Stimulated activated CD8-positive, alpha-beta memory T cell treated with anti-CD3 and anti-CD28 coated beads, Interleukin-7, amount 100 ng/mL, for 1 hour (primary cell): ENCODE measurements at places on chromosomes 1 and 21.
A peak's percentile ranks its signal among the peaks of the same experiment; 100 is the strongest.

DNA sequence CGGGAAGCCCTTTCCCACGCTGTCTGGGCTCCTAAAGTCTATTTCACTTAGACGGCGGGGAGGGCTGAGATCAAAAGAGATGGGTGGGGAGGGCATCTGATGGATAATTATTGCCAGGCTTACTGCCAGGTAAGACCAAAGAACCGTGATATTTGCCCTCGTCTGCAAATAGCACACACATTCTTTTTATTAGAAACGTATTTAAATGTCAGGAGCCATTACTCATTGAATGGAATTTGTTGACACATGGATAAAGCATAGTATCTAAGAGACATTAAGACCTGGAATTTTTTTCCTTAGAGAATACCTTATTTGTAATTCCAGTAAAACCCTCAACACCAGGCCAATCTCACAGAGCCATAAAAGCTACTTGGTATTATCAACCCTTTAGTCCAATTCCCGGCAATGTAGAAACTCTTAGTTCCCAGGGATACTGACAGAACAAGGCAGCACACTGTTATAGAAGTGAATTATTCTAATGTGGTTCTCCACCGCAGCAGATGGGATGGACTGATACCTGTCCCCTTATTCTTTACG lies 10.6 kb downstream of the URB1 start:
- no peak for DNase-seq

DNA sequence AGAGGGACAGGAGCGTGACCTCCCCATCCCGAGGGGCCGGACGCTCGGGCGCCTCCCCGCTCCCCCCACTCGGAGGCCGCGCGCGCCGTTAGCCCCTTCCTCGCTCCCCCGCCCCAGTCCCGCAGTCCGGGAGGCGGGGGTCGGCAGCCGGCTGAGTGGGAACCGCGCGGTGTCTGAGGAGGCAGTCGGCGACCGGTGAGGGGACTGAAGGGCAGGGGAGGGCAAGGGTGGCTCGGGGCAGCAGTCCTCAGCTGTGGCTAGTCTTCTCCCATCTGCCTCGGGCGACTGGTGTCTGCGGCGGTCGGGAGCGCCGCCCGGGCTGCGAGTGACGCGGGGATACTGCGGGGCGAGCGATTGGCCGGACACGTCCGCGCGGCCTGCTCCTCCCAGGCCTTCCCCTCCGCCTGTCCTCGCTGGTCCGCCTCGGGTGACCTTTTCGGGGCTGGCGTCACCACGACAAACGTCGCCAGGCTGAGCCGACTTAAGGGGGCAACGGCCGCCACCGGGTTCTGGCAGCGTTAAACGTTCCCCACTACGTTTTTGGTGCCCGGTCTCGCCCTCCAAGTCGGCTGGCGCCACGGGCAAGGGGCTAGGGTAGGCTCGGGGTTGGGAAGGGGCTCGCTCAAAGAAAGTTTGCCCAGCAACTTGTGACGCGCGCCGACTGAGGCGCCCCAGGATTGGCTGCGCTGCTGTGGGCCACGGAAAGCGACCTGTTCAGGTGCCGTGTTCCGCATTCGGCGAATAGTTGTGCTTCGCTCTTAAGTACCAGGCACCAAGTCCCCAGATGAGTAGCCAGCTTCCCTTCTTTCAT lies 538 bp downstream of the ZNF672 start:
- peak; percentile 74 for DNase-seq

GRCh38 chr1:48196237-48196636 lies 26.3 kb upstream of the SLC5A9 start:
- no peak for DNase-seq

GRCh38 chr1:156703336-156703735 lies 2.0 kb downstream of the CRABP2 start:
- no peak for DNase-seq

DNA sequence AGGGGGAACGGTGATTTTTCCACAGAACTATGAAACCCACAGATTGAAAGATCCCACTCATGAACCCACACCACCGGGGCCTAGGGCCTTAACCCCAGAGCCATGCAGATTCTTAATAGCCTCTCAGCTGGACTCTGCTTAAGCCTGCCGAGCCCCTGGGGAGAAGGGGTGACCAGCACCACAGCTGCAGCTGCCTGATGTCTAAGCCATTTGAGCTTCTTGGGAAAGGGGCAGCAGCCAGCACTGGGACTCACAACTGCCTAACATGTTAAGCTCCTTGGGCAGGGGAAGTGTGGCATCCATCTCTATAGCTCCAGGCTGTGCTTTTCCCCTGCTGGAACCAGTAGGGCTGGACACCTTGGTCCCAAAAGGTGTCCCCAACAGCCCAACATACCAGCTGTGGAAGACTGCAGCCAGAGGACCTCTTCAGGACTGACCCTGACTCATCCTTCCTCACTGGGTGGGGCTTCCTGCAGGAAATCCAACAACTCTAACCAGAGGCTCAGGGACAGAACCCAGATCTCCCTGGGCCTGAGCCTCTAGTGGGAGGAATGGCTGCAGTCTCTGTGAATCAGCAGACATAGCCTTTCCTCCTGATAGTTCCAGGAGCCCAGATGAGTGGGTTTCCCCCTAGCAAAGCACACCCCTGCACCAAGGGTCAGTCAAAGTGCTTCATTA lies 34.6 kb upstream of the FMO3 start:
- no peak for DNase-seq

DNA sequence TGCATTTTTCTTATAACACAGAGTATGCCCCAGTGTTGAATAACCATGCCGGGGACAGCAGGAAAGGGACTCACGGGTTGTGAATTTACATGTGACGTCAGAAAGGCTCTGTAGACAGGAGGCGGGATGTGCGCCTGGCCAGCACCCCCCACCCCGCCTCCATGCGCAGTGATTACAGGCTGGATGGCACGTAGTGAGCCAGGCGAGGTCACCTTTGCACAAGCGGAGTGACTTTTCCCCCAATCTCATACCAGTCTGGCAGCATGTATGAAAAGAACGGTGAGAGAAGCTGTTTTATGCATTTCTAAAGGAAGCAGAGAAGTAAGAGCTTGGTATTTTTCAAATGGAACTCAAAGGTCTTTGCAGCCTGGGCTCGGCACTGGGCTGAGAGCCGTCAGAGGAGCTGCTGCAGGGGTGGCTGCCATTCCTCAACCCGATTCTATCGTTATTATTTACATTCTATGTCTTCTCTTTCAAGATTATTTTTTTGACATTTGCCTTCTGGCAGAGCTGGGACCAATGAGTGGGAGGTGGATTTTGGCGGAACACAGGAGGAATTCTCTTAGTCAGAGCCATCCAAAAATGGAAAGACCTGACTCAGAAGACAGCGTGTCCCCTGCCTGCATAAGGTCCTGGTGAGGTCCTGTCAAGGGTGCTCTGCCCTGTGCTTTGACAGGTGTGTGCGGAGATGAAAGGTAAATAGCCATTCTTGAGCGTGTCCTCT lies 115.6 kb upstream of the SLC45A1 start:
- no peak for DNase-seq

- DNase-seq = no peak
These were observed 41.6 kb upstream of the MTR start for GRCh38 chr1:236753516-236753915.

DNA sequence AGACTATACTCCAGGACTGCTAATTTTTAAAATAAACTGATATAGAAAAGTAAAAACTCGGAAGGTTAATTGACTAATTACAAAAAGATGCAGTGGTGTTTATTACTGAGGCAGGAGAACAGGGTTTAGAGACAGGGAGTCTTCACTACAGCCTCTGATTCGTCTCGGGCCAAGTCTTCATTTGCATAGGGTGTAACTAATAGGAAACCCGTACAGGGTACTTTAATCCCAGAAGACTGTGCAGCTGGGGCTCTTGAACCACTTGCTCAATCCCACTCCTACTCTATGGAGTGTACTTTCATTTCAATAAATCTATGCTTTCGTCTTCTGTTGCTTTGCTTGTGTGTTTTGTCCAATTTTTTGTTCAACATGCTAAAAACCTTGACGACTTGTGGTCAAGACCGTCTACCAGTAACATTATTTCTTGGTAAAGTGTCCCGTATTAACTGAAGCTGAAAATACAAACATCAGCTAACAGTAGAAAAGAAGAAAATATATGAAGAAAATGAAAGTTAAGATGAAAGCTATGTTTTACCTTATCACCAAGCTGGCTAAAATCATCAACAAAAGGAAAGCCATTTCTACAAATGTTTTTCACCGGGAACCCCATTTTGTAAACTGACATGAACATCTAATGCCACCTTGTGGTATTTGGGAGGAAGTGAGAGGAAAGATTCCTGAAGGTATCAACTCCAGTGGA lies 8.0 kb downstream of the SDHB start:
- no peak for DNase-seq

GRCh38 chr1:227893300-227893948 lies 54.3 kb downstream of the WNT9A start:
- no peak for DNase-seq

GRCh38 chr1:193525917-193526710 lies 339.7 kb upstream of the B3GALT2 start:
- DNase-seq = no peak

- DNase-seq = no peak
These were observed 843 bp downstream of the DIP2A start for GRCh38 chr21:46459356-46460112.

GRCh38 chr1:107142666-107143065 lies 1.8 kb downstream of the NTNG1 start:
- DNase-seq = no peak

DNA sequence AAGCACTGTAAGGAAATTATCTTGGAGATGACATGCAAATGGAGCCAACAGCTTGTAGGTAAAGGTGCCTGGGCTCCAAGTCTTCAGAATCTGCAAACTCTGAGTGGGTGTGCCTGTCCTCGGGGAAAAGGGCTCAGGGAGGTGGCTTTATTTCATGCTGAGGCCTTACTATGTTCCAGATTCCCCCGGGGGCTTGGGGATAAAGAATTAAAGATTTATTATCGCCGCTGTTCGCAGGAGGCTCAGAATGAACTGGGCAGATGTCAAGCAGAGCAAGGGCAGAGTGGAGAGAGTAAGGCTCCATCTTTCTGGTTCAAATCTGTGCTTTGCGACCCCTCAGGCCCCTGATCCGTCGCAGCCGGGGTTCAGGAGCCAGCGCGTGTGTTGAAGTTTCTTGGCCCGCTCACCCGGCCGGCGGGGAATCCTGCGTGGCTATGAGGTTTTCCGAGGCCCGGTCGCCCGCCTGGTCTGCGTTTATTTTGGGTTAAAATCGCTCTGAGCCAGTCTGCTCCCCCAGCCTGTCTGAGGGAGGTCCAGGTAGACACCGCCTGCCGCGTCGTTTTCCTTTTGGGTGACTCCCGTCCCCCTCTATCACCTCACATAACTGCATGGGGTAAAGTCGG lies 19.5 kb downstream of the RHOU start:
- DNase-seq = no peak

DNA sequence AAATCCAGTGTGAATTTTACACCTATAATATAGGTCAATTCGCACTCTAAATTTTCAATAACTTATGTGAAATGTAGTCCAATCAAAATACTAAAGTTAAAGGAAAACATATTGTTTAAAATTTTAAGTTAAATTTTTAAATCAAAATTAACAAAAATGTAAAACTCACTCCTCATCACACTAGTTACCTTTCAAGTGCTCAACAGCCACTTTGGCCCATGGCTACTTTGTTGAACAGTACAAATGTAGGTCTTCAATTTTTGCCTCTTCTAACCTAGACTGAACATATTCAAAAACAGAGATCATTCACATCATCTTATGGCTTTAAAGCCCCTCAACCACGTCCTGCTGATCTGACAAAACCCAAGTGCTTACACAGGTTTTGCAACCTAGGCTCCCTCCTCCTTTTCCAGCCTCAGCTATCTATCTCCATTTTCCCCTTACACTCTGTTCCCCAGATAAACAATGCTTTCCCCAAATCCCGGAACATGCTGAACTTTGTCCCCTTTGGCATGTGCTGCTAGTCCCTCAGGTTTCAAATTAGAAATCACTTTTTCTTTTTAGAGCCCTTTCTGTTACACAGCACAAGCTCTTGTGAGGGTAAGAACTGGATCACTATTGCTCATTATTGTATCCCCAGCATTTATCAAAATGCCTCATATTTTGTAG lies 110.6 kb downstream of the AKT3 start:
- DNase-seq = no peak

- no peak for DNase-seq
These were observed 2.9 kb downstream of the RUNX1 start for GRCh38 chr21:35046263-35046624.

DNA sequence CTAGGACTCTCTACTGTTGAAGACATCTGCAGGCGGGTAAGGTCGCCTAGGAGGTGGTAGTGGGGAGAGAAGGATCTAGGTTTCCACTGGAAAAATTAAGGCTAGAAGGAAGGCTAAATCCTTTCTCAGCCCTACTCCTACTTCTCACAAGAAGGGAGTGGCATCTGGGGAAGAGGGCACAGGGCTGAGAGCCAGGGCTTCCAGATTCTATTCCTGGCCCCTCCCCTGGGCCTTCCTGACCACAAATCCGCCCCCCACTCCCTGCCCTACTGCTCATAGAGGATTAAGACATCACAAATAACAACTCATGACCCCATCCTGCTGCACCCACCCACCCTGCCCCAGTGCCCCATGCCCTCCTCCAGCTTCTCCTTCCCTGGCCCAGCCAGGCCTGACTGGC lies 2.5 kb downstream of the PHLDA3 start:
- no peak for DNase-seq

DNA sequence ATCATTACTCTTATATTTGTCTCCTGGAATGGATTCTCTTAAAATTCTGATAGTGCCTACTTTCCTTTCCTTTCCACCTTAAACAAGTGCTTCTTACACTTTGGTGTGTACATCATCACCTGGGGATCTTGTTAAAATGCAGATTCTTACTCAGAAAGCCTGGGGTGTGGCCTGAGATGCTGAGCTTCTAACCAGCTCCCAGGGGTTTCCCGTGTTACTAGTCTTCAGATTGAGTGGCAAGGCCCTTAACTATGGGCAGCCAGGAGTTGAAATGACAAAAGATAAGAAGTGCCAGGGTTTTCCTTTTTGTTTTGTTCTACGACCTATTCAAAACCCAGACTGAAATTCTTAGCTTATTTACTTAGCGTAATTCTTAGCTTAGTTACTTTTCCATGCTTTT lies 159.2 kb downstream of the HFM1 start:
- no peak for DNase-seq

GRCh38 chr1:116767782-116768382 lies 13.7 kb downstream of the CD2 start:
- DNase-seq = no peak

DNA sequence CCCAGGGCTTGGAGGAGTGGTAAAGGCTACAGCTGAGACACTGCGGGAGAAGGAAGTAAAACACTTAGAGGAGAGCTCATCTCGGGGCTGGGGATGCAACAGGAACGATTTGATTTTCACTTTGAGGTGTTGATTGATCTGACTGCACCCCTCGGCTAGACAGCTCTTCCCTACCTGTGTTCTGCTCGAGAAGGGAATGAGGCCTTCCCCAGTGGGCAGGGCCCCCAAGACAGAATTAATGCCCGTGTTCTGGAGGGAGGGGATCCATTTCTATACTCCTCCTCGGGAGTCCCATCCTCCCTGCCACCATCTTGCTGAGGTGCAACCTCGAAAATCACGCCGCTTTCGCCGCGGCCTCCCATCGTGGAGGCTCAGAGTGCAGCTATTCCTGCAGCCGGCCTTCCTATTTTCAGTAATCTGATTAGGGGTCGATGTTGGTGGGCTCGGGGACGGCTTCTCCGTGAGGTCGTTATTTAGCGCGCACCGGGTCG lies 2.4 kb downstream of the ATP2B4 start:
- no peak for DNase-seq
